ENCODE measurements at places on chromosomes 4 and X. TPM values are rescaled to one million over a fixed set of nuclear protein-coding genes. Genes with fewer than 3 reads are reported as not detected.

The SLC6A8 gene
- 36.2 TPM for total RNA-seq

The TEX11 gene
- total RNA-seq = not detected

The FGF5 gene
- total RNA-seq = not detected

The ATP1B4 gene
- total RNA-seq = not detected

The SYNPO2 gene
- total RNA-seq = 40.6 TPM

The MID1 gene
- 18.5 TPM for total RNA-seq

The TAF7L gene
- total RNA-seq = not detected

The SAGE1 gene
- not detected for total RNA-seq

The SFRP2 gene
- 8.3 TPM for total RNA-seq

The DDX53 gene
- not detected for total RNA-seq

The RAB39B gene
- total RNA-seq = 0.41 TPM

The SRPK3 gene
- not detected for total RNA-seq

The TMEM154 gene
- 45.2 TPM for total RNA-seq

The C4orf46 gene
- 6.4 TPM for total RNA-seq
